CD4-positive, alpha-beta T cell treated with Interleukin-4 for 4 hours (primary cell): ENCODE measurements at places on chromosomes 11 and 22.

DNA sequence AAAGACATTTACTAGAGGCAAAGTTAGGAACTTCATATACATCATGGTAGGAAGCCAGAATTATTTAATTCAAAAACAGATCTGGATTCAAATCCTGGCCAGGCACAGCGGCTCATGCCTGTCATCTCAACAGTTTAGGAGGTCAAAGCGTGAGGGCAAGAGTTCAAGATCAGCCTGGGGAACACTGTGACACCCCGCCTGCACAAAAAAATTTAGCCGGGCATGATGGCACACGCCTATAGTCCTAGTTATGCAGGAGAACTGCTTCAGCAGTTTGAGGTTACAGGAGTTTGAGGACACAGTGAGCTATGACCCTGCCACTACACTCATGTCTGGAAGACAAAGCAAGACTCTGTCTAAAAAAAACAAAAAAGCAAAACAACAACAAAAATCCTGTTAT lies 8.9 kb downstream of the MRTFA start:
- DNase-seq: no peak

GRCh38 chr11:24634606-24635160 lies 137.8 kb downstream of the LUZP2 start:
- no peak for DNase-seq

GRCh38 chr11:47177846-47178245 lies 1.2 kb upstream of the ARFGAP2 start:
- DNase-seq: no peak

GRCh38 chr11:47254386-47254785 lies 3.4 kb upstream of the NR1H3 start:
- DNase-seq: no peak

DNA sequence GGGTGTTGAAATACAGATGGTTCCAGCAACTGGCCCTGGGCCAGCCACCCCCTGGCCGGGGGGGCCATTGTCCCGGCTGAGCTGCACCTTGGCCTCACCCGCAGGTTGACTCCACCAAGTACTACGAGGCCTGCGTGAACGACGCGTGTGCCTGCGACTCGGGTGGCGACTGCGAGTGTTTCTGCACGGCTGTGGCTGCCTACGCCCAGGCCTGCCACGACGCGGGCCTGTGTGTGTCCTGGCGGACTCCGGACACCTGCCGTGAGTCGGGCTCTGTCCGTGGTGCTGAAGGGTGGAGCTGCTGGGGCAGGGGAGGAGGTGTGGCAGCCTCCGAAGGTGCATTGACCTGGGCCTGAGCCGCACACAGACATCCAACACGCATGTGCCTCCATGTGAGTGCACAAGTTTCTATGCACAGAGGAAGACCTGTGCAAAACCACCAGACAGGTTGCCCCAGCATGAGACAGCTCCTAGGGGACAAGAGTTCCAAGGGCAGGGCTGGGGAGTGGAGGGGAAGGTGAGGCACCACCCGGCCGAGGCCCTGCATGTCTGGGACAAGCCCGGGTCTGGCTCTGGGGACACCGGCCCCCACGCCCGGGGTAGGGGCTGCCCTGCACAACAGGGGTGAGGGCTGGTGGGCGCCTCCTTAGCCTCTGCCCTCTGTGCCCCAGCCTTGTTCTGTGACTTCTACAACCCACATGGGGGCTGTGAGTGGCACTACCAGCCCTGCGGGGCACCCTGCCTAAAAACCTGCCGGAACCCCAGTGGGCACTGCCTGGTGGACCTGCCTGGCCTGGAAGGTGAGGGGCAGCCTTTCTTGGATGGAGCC lies 16.1 kb downstream of the MUC5B start:
- DNase-seq: no peak

- DNase-seq: no peak
These were observed 12.5 kb downstream of the VPS26B start for GRCh38 chr11:134236834-134237556.

DNA sequence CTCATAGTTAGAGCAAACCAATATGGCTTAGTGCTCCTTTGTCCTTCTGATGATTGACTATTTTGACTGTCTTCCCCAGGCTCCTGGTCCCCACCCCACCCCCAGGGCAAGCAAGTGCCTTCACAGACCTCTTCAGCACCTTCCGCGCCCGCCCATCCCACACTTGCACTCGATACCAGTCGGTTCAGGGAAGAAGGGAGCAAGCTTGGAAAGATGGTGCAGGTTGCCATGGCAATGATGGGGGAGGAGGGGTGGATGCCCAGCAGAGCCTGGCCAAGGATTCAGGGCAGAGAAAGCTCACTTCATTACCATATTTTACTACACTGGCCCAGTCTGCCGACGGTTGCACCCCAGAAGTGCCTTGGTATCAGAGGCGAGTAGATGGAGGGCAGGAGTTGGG lies 2.2 kb downstream of the TMEM132A start:
- DNase-seq: no peak

DNA sequence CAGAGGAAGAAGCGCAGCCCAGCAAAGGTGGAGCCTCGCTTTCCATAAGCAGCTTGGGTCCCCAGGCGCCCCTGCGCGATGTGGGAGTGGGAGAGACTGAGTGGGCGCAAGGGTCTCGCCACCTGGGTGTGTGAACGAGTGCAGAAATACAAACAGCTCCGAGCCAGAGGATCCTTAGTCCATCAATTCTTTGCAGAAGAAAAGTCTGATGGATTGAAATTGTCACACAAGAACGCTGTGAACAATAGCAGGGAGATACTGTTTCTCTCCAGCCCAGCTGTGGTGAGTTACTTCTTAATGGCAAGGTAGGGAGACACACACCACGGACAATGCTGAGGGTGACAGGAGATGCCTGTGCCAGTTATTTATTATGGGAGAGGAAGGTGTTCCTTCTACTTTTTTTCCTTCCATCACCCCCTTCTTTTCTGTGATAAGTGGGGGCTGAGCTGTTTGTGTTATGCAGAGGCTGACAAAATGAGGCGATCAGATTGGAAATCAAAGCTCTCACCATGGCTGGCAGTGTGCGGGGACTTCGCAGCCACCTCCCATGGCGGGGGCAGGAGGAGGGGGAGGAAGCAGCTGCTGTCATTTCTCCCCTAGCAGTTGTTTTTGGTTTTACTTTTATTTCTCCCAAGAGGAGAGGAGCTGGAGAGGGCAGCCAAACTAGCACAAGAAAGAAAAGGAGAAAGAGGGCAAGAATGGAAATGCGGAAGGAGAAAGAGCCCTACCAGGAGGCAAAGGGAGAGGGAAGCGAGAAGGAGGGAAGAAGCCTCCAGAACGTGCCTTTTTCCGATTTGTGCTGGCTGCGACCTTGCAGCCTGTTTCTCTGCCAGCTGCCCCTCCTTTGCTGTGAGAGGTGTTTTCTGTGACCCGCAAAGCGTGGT lies 755.8 kb downstream of the NTM start:
- DNase-seq: no peak

GRCh38 chr11:57480409-57481137 lies 20.2 kb downstream of the RTN4RL2 start:
- DNase-seq: peak; percentile 51

DNA sequence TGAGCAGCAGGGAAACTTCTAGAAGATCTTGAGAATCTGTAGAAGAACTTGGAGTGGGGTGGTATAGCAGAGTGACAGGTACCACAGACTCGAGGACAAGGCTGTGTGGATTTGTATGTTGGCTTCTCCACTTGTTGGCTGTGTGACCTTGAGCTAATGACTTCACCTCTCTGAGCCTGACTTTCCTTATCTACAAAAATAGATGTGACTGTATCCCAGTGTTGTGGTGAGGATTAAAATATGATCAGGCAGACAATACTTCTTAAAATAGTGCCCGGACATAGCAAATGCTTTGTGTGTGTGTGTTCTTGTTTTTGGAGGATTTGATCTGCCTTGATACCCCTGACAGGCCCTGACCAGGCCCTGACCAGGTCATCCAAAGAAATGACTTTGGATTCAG lies 40.8 kb downstream of the MYO18B start:
- DNase-seq: no peak

- DNase-seq: no peak
These were observed 3.3 kb downstream of the SIDT2 start for GRCh38 chr11:117181586-117182550.

GRCh38 chr11:114058871-114059277 lies 637 bp upstream of the ZBTB16 start:
- no peak for DNase-seq

GRCh38 chr11:1195682-1196515 lies 27.0 kb upstream of the MUC5B start:
- no peak for DNase-seq

DNA sequence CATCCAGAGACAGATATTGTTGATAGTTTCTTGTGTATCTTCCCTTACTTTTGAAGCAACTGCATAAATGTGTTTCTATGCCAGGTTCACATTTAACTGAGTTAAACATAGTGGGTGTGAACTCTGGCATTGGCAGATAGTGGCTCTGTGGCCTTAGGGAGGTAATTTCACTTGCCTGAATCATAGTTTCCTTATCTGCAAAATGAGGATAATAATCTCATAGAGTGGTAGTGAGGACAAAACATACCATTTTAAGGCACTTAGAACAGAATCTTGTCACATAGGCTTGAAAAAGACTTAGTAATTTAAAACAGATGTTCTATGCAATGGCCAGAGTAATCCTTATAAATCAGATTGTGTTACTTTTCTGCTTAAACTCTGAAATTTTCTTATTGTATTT lies 56.4 kb upstream of the SYN3 start:
- DNase-seq: no peak

DNA sequence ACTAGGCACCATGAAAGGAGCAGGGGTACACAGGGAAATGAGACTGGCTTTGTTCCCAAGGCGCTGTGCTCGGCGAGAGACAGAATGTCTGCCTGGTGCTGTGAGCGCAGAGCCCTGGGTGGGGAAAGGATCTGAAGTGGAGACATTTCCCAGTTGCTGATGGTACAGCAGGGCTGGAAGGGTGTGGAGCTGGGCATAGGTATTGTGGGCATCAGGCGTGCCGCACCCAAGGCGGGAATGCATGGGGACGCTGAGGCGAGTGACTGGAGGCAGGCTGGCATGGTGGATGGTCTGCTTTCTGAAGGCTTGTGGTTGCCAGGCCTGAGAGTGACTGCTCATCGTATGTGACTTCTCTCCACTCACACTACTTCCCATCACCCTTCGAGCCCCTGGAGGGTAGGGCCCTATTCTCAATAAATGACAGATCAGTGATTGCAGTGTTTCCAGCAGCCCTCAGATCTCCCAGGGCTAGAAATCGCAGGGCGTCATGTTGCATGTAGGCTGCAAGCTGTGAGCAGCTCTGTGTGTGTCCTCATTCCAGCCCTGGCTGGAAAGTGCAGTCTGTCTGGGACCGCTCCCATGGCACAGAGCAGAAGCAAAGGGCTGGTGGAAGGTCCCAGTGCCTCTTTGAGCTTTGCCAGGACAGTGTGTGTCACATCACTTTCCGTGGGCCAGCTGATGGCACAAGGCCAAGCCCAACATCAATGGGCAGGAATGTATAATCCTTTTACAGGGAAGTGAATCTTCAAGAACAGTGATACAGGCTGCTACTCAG lies 67.7 kb downstream of the TBC1D22A start:
- no peak for DNase-seq

DNA sequence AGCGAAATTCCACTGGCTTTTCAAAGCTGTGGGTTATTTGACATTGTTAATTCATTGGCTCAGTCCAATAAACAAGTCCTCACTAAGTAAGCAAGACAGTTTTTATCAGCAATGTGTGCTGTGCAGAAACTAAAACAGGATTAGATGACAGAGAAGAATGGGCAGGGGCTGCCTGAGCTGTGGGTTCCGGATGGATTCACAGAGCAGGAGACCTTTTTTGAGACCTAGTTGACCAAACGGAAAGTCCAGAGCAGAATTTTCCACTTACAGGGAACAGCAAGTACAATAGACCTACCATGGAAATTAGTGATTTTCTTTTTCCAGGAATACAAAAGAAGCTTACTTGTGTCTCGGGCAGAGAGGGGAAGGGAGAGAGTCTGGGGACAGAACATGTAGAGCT lies 5.2 kb upstream of the KDM4F start:
- no peak for DNase-seq
